ENCODE measurements at places on chromosomes 12 and 14.

DNA sequence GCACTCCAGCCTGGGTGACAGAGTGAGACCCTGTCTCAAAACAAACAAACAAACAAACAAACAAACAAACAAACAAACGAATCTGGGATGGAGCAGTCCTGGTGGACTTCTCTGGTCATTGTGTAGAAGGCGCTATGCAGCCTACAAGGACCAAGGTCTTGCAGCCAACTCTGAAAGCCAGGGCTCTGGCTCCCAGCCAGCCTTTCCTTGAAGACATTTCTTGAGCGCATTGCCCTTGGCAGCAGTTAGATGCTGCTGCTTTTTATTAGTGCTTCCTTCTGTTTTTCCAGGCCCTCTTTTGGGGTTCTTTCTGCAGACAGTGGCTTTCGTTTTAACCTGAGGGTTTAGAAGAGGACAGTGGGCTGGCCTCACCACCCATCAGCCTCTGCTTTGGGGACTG, 20.2 kb downstream of the CCDC177 start:
- no peak for DNase-seq

GRCh38 chr12:2267703-2268470, 215.1 kb downstream of the CACNA1C start:
- DNase-seq: peak; percentile 11

DNA sequence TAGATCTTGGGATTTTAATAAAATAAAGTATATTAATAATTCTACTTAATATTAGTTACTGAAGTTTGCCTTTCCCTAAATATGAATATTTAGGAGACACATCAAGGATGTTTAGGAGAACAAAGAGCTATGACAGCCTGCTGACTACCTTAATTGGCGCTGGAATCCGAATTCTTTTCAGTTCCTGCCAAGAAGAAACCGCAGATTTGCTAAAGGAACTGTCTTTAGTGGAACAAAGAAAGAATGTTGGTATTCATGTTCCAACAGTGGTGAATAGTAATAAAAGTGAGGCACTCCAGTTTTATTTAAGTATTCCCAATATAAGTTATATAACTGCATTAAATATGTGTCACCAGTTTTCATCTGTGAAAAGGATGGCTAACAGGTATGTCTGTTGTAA, 54.5 kb downstream of the MIS18BP1 start:
- DNase-seq: no peak

GRCh38 chr14:76227450-76228050, 75.8 kb downstream of the GPATCH2L start:
- no peak for DNase-seq
